HS-5 (cell line): ENCODE measurements at places on chromosomes 2 and 18.

- DNase-seq: no peak
Observed at GRCh38 chr18:56807901-56808300, 156.7 kb downstream of the WDR7 start.

- no peak for DNase-seq
Observed at GRCh38 chr2:180520206-180520605, 460.2 kb upstream of the UBE2E3 start.

DNA sequence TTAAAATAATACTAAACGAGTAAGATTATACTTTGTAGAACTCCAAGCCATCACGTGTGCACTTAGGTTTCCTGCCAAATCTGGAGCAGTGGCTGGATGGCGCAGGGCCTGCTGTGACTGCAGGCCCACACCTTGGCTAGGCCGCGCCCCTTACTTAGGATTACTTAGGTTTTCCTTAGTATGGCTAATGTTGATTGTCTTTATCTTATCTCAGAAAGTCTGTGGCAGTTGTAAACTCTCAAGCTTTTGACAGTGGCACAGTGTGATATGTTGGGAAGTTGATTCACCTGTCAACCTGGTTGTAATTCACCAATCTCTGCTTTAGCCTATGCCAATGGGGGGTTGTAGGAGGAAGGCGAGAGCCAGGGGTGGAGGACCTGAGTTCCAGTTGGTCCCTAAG, 208.4 kb downstream of the ZNF407 start:
- no peak for DNase-seq

GRCh38 chr2:219744600-219744999, 117.2 kb downstream of the SLC4A3 start:
- DNase-seq: no peak

GRCh38 chr2:176390276-176391147, 121.3 kb downstream of the MTX2 start:
- no peak for DNase-seq

DNA sequence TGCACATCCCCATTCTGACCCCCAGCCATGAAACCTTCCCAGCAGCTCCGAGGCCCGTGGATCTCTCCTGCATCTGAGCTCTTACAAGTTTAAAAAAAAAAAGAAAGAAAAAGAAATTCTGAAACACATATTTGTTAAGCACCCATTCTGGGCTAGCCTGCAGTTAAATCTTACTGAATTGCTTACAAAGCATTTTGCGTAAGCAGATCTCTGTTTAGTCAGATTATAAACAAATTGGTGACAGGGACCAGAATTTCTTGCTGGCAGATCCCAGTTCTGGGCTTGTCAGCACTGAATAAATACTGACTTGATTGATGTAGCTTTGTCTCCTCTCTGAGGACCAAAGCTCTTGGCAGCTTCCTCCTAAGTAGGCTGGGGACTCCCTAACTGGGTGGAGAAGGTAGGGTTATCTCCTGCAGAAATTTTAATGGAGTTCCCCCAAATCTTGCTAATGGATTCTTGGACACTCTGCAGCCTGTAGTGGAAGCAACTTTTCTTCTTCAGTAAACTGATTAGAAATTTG, 160.9 kb downstream of the MIB1 start:
- DNase-seq: no peak

DNA sequence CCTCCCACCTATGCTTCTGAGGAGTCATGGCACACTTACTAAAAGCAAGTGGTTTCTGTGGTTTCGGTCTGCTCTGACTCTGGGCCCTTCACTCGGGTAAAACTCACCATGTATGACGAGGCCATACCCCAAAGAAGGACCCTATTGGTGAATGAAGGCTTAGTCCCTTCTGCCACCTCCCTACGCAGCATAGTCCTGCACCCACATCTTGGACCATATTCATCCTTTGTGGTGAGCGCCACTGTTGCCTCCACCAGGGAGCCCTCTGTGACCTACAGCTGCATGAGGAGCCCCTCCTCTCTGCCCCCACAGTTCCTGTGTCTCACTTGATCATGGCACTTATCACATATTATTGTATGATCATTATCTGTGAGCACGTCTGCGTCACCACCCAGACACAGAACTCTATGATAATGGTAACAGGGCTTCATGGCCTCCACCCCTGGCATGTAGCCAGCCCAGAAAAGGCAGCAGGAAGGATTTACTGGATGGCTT, 113.3 kb downstream of the TFCP2L1 start:
- DNase-seq: no peak

DNA sequence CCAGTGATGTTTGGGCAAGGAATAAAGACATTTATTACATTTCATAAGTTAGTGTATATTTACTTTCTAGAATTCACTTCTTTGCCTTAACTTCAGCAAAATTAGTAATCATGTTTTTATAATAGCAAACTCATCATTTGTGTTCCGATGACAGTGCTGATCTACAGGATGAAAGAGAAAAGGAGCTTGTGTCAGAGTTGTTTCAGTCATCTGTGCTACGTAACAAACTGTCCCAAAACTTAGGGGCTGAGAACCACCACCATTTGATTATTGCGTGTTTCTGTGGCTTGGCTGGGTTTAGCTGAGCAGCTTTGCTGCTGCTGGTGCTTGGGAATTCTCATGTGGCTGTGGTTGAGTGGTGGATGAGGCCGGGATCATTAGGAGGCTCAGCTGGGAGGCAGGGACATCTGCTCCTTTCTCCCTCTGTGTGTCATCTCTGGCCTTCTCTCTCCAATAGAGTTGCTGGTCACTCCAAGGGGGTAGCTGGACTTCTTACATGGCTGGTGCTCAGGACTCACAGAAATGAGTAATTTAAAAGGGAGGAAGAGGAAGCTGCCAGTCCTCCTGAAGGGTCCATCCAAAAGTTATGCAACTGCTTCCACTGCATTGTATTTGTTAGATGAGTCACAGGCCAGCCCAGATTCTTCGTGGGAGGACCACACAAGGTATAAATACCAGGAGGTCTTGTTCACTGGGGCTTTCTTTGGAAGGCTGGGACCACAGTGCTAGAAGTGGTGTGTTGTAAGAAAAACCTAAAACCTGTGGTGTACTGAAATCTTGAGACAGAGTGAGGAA, 43.4 kb upstream of the HAAO start:
- DNase-seq: peak; percentile 98

DNA sequence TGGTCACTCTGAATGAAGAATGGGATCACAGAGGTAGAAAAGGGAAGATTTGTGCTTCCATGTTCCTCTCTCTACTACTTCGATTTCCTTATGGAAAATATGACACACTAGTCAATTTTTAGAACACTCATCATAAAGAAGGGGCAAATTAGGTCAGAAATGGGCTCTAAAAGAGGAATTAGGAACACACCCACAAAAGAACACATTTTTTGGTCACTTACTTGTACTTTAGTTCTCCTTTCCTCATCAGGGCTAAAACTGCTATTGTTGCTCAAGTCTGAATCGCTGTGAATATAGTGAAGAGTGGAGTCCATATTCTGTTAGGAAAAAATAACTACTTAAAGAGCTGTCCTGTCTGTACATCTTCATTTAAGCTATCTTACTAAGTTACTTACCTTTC, 52.6 kb downstream of the PPP4R1 start:
- no peak for DNase-seq

- no peak for DNase-seq
Observed at GRCh38 chr2:143802871-143803650, 673.8 kb downstream of the ARHGAP15 start.

GRCh38 chr2:239883326-239884050, 141.7 kb downstream of the NDUFA10 start:
- DNase-seq: no peak

- DNase-seq: no peak
Observed at GRCh38 chr2:72981536-72981935, 64.2 kb downstream of the EMX1 start.

- DNase-seq: peak; percentile 98
Observed at GRCh38 chr2:173159791-173160463, 84.3 kb downstream of the MAP3K20 start.

- no peak for DNase-seq
Observed at GRCh38 chr2:205402011-205402410, 280.3 kb upstream of the NRP2 start.

DNA sequence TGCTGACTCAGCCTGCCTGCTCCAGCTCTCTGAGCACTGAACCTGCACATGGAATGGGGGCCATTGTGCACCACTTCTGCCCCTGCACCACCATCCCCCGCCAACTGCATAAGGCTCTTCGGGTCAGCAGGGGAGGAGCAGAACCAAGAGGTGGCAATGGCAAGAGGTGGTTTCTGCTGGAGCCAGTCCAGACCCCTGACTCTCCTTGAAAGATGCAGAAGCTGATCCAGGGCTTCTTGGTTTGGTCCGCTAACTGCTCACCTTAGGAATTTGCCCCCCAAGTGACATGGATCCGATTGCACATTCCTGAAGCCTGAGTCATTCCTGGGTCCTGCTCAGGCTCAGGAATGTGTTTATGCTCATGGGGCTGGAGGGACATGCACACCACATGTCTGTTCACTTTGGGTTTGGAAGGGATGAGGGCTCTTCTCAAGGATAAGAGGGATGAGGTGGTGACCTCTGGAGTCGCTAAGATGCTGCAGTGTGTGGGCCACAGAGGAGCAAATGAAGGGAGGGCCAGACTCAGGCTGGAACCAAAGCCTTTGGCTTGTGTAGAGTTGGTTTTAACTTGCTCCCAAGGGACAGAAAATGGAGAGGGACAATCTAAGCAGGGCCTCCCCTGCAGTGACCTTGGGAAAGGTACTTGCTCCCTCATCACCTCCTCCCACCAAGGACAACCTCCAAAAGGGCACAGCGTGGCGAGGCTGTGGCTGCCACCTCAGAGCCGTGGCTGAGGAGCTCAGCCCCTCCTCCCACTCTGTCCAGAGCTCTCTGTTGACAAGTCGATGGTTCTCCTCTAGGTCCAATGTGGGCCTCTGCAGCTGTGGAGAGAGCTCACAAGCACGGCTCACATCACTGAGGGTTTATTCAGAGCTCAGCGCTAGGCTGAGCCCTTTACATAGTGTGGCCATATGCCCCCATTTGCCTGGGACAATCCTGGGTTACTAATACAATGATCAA, 66.2 kb downstream of the HS1BP3 start:
- DNase-seq: peak; percentile 99

- DNase-seq: no peak
Observed at GRCh38 chr2:214652473-214652872, 157.0 kb downstream of the BARD1 start.

GRCh38 chr2:124437811-124438210, 412.7 kb downstream of the CNTNAP5 start:
- no peak for DNase-seq

DNA sequence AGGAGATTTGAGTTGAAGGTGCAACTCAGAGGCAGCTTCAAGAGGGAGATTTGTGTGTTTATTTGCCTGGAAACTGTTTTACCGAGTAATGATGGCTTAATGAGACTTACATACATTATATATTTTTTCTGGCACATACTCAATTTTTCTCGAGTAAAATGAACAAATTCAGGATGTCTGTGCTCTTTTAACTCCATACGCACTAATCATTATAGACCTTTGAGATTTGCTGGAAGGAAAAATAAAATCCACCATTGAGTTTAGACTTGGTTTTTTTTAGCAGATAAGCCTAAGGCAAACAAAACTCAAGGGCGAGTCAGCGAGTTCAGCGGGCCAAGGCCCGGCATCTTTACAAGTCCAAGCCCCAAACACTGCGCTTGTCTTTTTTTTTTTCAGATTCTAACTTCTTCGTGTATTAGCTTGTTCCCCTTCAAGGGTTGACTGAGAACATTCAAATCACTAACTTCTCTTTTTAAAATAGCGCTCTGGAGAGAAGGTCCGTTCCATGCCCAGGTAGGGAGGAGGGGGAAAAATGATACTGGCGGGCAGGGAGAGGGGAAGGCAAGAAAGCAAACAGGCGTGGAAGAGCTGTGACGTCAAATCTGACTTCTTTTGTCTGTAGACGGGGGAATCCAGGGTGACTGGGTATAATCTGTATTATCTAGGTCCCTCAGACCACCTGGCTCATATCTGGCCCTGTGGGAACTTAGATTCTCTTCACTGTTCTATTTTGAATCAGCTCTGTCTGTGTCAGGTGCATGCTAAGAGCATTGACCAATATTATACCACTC, 72.7 kb upstream of the MAP3K20 start:
- DNase-seq: no peak

- DNase-seq: no peak
Observed at GRCh38 chr2:238160206-238161129, 1.7 kb downstream of the ERFE start.

GRCh38 chr2:98824256-98825019, 93.5 kb upstream of the MGAT4A start:
- no peak for DNase-seq

GRCh38 chr2:8324901-8325300, 357.0 kb upstream of the ID2 start:
- DNase-seq: no peak

DNA sequence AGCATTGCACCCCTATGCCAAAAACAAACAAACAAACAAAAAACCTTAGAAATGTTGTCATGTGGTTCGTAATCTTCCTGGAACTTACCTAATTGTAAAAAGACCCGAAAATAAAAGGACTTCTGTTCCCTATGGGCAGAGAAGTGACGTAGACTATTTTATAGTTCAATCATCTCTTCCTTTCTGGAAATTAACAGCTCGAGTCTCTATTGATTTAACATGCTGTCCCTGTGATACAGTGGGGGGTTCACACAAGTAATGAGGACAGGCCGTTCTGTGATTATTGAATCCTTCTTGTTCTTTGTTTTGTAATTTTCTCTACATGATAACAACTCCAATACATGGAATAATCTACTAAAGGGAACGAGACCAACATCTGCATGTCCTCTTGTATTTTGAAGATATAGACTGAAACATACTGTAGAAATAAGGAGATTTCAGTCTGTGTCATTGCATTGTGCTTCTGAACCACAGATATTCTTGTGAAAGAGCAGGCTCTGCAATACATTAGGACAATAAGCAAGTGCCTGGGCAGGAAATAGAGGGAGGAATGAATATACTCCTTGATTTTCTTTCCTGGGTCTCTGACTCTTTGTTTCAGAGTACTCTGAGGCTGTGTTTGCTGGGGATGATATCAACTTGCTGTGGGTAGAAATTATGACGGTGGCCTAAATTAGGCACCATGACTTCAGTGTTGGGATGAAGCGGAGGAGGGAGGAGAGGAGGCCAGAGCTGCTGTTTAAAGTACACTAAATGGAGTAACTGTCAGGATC, 65.7 kb upstream of the PPM1B start:
- DNase-seq: no peak

DNA sequence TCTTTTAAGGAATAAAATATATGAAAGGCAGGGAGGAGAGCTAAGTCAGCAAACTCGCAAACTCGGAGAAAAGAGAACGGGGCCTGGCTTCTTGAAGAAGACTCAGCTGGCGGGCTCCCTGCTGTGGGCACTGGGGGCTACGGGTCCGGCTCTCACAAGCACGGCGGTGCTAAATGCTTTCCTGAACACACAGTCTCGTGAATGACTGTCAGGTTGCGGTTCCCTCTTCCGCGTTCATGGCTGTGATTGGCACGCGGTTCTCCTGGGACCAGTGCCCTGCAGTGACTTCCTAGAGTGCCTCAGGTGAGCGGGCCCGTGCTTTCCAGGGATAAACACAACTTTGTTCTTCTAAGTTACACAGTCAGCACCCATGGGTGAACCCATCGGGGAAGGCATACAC, 208.4 kb downstream of the HDAC4 start:
- no peak for DNase-seq
